ENCODE measurements at places on chromosomes 7 and 10. TPM values are rescaled to one million over a fixed set of nuclear protein-coding genes. Genes with fewer than 3 reads are reported as not detected.

DNA sequence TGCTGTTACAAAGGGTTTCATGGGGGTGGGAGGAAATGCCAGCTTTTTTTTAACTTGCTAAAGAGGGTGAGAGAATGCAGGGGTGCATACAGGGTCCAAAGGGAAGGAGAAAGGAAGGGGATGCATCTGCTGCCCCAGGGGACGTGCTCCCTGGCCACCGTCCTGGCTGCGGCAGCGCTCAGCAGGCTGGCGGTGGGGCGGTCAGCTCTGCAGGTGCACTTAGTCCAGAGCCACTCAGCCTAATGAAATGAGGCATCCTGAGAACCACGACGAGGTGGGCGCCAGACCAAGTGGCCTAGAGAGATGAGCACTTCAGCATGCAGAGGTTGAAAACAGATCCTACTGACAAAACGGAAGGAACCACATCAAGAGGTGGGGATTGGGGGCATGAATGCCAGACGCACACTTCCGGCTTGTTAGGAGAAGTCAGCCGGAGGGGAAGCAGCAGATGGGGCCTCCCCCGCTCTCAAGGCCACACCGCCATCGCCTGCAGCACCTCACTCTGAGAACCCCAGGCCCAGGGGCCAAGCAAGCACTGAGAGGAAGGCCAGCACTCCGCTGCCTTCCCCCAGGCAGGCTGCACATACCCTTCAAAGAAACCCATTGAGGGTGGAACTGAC lies 94.5 kb downstream of the MAD1L1 start:
- peak; percentile 84 for DNase-seq

DNA sequence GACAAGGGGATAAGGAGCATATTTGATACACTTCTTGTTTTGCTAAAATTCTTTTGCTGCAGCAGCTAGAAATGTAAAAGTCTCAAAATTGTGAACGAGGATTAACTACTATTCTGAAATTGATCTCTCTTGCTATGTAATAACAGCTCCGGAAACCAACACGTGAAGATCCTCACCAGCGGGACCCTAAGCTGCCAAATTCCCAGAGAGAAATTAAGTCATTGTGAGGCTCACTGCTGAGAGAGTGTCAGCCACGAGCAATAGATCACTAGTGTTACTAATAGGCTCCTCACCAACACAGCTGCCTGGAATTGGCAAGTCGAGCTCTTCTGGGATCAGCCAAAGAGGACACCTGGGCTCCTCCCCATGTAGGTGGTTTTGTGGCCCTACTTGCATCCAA lies 5.6 kb upstream of the VWA2 start:
- DNase-seq = no peak

- peak; percentile 17 for DNase-seq
These were observed 148.9 kb downstream of the PARD3 start for GRCh38 chr10:34666008-34666704.

GRCh38 chr7:142632271-142633134 lies 116.8 kb upstream of the PRSS1 start:
- peak; percentile 72 for DNase-seq

DNA sequence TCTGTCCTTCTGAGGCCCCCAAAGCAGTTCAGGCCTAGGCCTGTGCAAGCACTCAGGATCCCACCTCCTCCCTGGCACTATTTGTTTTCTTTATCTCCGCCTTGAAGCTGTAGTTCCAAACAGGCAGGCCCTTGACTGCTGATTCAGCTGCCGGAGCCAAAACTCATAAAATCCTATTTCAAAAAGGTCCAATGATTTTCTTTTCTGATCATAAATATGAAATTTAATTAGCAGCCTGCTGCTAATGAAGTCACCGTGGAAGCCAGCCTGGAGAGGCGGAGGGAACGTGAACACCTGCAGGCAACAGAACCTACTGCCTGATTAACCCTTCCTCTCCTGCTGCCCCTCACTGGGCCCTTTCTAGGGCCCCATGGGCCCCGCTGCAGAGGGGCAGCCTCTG lies 60.1 kb downstream of the CARD11 start:
- DNase-seq = no peak

DNA sequence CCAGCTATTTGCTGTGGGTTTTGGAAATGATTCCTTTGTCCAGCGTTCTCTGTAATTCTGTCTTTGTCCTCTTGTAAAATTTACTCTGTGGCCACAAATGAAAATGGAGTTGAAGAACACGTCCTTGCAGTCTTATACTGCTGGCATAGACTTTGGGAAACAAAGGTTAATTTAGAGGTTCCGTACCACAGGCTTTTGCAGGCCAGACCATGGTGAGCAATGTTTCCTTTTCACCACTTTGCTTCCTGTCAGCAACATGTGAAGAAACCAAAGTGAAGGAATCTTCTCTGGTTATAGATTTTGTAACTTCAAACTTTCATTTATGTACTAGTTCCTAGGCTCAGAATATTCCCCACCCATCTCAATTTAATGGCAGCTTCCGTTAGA lies 488.5 kb downstream of the MDFIC start:
- DNase-seq = no peak

GRCh38 chr7:1579481-1580421 lies 9.9 kb upstream of the PSMG3 start:
- peak; percentile 65 for DNase-seq

DNA sequence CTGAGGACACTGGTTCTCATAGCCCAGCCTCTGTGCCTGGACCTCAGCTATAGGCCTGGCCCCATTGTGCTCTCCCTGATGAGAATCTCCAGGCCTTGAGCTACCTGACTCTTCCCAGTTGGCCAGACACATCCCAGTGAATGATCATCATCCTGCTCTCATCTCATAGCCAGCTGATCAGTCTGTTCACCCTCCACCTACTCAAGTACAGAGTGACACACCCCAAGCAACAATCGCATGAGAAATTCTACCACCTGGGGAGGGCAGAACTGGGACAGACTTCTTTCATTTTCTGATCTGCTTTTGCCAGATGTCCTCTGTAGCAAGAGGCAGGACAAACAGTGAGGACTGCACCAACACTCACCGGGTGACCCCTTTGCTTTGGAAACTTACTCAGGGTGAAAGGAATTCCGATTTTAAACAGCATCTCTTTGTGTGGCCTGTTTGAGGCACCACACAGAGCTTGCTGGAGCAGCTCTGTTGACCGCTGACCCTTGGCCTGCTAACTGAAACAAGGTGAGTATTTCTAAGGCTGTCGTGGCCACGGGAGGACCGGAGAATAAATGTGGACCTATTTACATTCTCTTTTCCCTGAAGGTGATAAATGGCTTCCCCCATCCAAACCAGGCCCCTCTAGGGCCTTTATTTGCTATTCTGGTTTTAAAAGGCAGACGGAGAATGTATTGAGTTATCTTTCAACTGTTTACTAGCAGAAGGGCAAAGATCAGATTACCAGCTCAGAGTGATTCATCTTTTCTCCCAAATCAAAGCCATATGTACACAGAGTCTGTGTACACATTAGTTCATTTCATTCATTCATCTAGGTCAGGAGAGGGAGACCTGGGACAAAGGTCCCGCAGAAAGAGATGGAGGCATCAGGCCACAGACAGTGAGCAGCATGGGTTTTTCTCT lies 181.4 kb upstream of the TNS3 start:
- DNase-seq = no peak

GRCh38 chr10:5566614-5567013 lies 41.9 kb downstream of the CALML3 start:
- DNase-seq = no peak

DNA sequence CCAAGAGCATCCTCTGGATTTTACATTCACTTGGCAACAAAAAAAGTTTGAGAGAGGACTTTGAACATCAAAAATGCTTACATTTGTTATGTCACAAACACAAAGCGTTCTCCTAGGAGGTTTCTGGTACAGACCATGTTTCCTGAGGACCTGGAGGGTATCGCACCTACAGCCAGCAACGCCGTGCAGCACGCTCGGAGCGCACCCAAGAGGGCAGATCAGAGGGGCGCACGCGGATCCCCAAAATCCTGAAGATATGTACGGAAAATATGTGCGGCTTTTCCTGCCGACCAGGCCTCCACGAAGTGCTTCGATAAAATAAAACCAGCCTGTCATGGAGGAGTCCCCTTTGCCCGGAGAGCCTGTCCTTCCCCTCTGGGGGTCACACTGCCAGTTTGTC lies 454.9 kb downstream of the DNAJB6 start:
- no peak for DNase-seq

GRCh38 chr10:102542800-102543418 lies 39.1 kb downstream of the SUFU start:
- no peak for DNase-seq

GRCh38 chr10:37992083-37992482 lies 15.6 kb upstream of the ZNF25 start:
- DNase-seq = no peak

- DNase-seq = no peak
These were observed 33.2 kb downstream of the BLVRA start for GRCh38 chr7:43791665-43792064.

- no peak for DNase-seq
These were observed 14.5 kb upstream of the PAX2 start for GRCh38 chr10:100730725-100731406.

- no peak for DNase-seq
These were observed 141.3 kb upstream of the LYZL2 start for GRCh38 chr10:30770816-30771215.

GRCh38 chr7:75985009-75985517 lies 9.3 kb downstream of the TMEM120A start:
- DNase-seq = no peak

GRCh38 chr7:152856351-152856750 lies 96.8 kb downstream of the ACTR3B start:
- DNase-seq = no peak

GRCh38 chr7:114663502-114663901 lies 248.9 kb downstream of the FOXP2 start:
- no peak for DNase-seq

DNA sequence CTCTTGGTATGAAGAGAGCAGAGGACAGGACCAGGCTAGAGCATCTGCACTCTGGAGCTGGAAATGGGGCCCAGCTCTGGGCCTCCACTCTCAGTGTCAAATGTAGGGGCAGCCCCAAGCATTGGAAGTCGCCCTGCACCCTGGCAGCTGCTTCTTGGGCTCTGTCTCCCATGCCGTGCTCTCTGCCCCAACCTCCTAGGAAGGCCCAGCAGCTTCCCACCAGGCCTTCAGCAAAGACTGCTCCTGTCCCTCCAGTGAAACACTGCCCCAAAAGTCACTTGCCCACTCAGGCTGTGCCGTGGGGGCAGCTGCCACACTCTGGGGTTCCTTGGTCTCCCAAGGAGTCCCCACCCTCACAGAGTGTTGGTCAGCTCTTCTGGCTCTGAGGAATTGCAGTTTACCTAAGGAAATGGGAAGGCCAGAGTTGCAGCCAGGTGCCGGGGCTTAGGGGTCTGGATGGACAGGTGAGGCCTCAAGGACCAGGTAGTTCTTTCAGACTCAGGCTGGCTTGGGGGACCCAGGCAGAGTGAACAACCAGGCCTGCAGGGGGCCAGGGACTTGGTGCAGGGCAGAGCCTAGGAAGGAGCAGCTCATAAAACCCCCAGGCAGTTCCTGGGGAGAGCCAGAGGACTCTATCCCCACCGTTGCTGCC lies 9.4 kb upstream of the OPN4 start:
- no peak for DNase-seq

DNA sequence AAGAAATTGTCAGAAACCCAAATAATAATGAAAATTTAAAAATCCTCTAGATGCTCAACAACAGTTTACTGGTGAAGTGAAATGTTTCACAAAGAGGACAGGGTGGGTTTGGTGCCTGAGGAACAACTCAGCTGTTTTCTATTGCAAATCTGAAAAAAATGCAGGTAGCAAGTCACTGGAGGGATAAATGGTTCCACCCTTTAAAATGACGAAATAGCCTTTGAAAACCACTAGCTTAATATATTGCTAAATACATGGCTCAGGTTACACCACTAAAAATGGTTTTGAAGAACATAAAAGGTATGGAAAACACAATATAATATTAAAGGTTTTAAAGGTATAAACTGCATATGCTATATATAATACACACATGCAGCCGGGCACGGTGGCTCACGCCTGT lies 69.5 kb downstream of the LMBR1 start:
- DNase-seq = no peak

DNA sequence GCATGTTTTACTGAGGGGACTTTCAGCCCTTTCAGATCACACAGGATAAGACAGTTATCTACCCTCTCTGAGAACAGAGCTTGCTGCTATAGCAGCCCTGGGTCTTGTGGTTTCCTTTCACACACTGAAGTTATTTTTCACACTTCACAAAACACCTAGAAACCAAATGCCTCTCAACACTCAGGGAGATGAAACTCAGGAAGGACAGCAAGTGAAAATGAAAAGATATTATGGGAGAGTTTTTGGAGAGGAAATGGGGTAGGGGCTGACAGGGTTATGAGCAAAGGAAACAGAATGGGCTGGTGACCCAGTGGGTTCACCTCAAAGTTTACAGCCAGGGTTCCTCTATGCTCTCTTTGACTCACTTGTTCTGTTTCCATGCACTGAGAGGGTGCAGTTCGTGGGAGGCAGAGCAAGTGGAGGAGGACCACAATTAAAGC lies 17.0 kb upstream of the GIMAP2 start:
- DNase-seq = no peak

DNA sequence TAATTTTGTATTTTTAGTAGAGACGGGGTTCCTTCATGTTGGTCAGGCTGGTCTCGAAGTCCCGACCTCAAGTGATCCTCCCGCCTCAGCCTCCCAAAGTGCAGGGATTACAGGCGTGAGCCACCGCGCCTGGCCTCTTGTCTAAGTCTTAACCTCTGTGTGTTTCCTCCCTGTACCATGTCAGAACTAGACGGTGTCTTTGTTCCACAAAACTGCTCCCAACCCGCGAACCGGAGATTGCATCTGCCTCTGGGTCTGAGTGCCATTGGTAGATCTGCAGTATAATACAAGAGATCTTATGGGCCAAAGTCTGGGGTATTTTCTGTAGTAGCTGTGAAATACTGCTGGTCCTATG lies 1.3 kb upstream of the EEF1AKMT2 start:
- DNase-seq = no peak

Gene AKR1C2
- not detected for polyA plus RNA-seq

Gene ENTPD7
- 1.5 TPM for polyA plus RNA-seq

Gene PLCE1
- polyA plus RNA-seq = 0.05 TPM

Gene SLC29A4
- 0.40 TPM for polyA plus RNA-seq

Gene FAM24B
- 10.6 TPM for polyA plus RNA-seq

Gene FKBP6
- not detected for polyA plus RNA-seq

Gene GJD4
- not detected for polyA plus RNA-seq

Gene CUZD1
- polyA plus RNA-seq = 1.1 TPM

Measured in CD4-positive, CD25-positive, alpha-beta regulatory T cell (primary cell).